NCI-H1436 (cell line): ENCODE measurements at places on chromosomes 2 and 18.

GRCh38 chr18:60448487-60449267, 76.1 kb upstream of the MC4R start:
- no peak for DNase-seq

DNA sequence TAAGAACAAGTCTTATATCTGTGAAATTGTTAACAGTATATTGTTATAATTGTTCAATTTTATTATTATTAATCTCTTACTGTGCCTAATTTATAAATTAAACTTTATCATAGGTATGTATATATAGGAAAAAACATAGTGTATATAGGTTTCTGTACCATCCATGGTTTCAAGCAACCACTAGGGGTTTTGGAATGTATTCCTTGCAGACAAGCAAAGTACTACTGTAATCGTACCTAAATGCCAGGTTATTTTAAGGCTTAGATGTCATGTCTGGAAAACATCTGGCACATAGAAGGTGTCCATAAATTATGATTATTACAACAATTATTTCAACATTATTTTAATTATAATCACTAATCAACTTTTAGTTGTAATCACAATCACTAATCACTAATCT, 8.4 kb downstream of the ITSN2 start:
- no peak for DNase-seq

- DNase-seq: no peak
Measured at GRCh38 chr2:147083664-147084063, 761.2 kb upstream of the ACVR2A start.

GRCh38 chr2:234490271-234491091, 6.4 kb downstream of the ARL4C start:
- no peak for DNase-seq

DNA sequence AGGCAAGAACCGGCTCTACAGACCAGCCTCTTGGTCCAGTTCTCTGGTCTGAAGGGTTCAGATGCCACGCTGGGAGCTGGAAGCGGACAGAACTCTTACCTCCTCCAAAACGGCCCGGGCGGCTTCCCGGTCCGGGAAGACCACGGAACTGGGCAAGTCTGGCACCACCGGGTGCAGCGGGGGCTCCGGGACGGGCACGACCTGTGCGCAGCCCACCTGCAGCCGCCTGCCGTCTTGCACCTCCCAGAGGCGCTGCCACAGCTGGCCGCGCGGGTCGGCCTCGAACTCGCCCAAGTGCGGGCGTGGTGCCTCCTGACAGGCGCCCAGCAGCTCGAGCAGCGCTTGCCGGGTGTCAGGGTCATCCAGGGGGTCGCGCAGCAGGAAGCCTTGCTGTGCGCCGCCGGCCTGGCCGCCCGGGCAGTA, 773 bp downstream of the CMPK2 start:
- DNase-seq: no peak

- no peak for DNase-seq
Measured at GRCh38 chr2:199684832-199685231, 166.2 kb downstream of the FTCDNL1 start.

DNA sequence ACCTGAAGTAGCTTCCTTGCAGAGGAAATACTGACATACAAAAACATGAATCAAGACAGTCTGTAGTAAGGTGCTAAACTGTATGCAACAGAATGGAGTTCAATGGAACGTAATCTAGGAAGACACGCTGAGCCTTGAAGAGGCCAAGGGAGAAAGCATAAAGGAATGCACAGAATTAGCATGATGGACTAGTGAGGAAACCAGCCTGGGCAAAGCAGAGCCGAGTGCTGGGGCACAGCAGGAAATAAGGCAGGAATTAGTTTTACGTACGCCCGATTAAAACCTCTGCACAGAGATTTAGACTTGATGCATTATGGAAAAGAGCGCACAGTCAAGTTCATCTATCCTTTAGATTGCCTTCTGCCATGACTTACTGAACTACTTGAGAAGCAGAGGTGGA, 200.3 kb downstream of the DLGAP1 start:
- DNase-seq: no peak

- DNase-seq: no peak
Measured at GRCh38 chr2:181178130-181178529, 197.7 kb downstream of the UBE2E3 start.
